ENCODE measurements at places on chromosomes 4 and X. TPM values are rescaled to one million over a fixed set of nuclear protein-coding genes. Genes with fewer than 3 reads are reported as not detected.
A peak's percentile ranks its signal among the peaks of the same experiment; 100 is the strongest.

The BCLAF3 gene
- 24.5 TPM for total RNA-seq

The CPLX1 gene
- 6.7 TPM for total RNA-seq

The DGKK gene
- not detected for total RNA-seq

The NWD2 gene
- total RNA-seq: 0.36 TPM

The IL21 gene
- not detected for total RNA-seq

The BBS12 gene
- 3.0 TPM for total RNA-seq

The CHIC1 gene
- total RNA-seq: 14.8 TPM

The ARMCX2 gene
- 57.8 TPM for total RNA-seq

GRCh38 chr4:61243962-61244361, 43.8 kb downstream of the ADGRL3 start:
- DNase-seq: no peak

DNA sequence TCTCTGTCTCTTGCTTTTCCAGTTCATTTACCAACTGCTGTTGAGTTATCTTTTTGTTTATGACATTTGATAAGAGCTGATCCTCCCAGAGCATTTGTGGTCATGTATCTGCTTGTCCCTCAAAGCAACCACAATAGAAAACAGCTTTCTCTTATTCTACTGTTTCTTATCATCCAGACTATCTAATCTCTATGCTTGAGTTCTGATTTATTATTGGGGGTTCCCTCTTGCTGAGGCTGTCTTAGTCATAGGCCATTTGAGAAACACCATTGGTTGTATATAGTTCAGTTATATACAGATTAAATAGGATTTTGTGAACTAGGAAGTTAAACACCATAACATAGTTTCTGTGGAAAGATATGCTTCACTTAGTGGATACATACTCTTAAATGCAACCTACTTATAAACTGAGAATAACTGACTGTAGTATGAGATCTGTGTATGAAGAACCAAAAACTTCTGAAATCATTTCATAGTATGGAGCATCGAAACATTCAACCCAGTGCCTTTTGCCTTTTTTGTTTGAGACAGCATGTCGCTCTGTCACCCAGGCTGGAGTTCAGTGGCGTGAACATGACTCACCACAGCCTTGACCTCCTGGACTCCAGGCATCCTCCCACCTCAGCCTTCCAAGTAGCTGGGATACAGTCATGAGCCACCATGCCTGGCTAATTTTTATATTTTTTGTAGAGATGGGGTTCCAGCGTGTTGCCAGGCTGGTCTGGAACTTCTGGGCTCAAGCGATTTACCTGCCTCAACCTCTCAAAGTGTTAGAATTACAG, 75.8 kb downstream of the STIM2 start:
- no peak for DNase-seq

DNA sequence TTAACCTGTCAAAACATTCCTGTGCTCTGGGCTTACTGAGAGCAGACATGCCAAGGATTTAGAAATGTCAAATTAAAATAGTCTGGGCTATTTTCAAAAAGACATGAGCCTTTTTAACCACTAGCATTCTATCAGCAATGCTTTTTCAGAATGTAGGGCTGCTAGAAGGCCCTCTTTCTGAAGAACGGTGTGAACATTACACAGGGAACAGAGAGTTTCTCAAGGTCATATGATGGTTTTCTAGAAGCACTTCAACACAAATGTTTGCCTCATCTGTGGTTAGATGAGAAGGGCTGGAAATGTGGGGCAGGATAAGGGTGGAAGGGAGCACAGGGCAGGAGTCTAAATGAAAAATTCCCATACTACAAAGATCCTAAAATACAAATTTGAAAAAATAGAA, 39.3 kb downstream of the GRIA3 start:
- DNase-seq: no peak

- no peak for DNase-seq
Observed at GRCh38 chr4:185071236-185071811, 53.0 kb downstream of the HELT start.

- DNase-seq: no peak
Observed at GRCh38 chr4:79528241-79528706, 120.2 kb upstream of the GK2 start.

DNA sequence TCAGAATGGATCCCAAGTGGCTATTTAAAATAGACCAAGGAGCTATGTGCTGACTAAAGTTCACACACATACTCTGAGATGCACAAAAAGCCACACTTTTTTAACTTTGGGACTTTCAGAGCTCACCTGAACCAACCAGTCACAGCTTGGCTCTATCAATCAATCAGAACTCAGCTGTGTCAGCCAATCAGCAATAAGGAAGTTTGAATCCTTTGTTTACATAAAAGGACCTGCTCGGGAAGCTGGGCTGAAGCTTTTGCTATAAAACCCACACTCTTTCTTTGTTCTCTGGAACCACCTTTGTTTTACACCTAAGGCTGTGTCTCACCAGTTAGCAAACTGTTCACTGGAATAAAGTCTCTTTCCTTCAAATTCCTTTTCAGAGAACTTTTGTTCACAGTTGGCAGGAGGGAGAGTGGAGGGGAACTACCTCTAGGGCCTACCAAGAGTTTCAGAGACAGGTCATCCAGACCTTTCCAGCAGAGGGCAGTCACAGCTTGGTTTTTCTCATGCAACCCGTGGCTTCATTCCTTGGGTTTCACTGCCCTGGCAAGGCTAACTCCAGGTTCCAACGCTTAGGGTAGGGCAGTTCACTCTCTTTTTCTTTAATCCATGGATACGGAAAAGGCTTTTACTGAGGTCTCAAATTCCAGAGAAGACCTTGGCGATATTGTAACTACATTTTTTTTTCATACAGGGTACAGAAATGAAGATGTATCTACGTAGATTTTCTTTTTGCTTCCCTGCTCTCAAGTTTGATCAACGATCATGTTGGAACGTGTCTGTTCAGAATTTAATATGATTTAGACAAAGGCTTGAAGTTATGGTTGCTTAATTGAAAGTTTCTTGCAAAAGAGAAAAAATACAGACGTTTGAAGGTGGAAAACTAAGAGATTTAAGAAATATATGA, 80.7 kb downstream of the GPRIN3 start:
- peak; percentile 87 for DNase-seq

DNA sequence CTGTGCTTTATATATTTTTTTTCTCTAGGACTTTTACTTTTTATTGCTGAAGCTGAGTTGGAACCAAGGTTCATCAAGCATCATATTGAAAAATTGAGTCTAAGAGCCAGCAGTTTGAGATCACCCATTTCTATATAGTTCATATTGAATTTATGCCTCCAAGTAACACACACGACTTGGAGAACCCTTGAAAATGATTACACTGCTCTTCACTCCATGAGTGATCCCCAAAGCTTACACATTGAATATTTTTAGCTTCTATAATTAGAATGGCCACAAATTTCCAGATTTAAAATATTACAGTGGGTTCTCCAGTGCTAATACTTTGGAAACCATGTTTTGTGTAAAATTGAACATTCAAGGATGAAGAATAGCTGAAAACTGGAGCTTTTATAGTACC, 144.4 kb upstream of the SLC4A4 start:
- DNase-seq: no peak

DNA sequence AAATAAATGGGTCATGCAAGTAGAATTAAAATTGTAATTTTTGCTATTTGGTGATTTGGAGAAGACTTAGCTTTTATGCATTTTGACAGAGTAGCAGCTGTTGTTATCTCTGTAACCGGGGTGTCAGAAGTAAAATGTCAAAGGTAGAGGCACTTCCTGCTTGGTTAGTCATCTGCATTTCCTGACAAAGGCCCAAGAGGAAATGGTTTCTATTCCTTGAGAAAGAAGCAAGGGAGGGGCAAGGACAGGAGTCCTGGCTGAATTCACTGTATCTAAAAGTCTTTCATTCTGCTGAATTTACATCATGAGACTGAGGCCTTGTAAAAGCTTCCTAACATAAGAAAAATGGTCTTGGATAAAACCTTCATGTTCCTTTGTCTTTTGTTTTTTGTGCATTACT, 550.9 kb upstream of the BOD1L1 start:
- no peak for DNase-seq

DNA sequence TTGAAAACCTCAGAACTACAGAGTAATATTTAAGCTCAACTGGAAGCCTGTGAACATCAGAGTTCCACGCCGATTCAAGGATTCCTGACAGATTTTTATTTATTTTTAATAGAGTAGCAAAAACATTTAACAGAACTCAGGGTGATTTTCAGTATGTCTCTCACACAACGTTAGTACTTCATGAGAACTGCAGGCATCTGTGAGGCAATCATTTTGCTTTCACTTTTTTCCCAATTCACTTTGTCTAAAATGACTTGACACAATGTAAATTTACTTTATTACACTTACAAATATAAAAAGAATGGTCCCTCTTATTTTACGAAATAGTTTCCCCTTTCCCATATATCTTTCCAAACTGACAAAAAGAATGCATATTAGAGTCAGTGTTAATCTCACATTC, 869.5 kb upstream of the EPHA5 start:
- no peak for DNase-seq
